ENCODE measurements at places on chromosomes 1 and 21.

- DNase-seq = no peak
Observed at GRCh38 chr1:75542818-75543570, 67.9 kb downstream of the SLC44A5 start.

- DNase-seq = no peak
Observed at GRCh38 chr21:44943686-44944550, 4.1 kb downstream of the SLX9 start.

DNA sequence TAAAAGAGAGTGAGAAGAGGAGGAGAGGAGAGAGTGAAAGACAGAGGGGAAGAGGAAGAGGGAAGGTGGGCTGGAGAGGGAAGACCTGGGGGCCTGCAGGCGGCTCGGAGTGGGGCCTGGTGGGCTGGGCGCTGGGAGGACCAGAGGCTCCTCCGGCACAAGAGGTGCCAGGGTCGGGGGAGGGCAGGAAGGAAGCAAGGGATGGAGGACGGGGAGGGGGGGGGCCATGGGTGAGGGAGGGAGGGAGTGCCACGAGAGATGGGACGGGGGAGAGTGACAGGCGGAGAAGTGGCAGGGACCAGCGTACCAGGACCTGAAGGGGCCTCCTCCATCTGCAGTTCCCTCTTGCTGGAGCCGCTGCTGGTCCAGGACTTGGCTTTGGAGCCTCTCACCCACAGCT is 87.7 kb downstream of the CASZ1 start:
- DNase-seq = no peak

DNA sequence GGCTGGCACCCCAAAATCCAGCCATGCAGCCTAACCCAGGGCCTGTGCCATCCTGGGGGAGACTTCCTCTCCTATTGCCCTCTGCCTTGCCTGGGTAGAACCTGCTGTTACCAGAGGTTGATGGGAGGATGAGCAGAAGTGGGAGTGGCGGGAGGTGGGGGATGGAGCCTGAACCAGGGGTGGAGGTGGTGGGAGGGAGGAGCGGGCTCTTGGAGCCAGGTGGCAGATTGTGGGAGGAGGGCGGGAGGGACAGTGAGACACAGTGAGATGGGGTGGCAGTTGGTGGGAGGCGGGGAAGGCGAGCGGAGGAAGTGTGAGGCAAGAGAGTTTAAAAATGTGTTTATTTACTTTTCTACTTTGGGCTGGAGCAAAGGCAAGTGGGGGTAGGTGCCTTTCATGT is 87.3 kb downstream of the KCNJ6 start:
- peak; percentile 11 for DNase-seq

DNA sequence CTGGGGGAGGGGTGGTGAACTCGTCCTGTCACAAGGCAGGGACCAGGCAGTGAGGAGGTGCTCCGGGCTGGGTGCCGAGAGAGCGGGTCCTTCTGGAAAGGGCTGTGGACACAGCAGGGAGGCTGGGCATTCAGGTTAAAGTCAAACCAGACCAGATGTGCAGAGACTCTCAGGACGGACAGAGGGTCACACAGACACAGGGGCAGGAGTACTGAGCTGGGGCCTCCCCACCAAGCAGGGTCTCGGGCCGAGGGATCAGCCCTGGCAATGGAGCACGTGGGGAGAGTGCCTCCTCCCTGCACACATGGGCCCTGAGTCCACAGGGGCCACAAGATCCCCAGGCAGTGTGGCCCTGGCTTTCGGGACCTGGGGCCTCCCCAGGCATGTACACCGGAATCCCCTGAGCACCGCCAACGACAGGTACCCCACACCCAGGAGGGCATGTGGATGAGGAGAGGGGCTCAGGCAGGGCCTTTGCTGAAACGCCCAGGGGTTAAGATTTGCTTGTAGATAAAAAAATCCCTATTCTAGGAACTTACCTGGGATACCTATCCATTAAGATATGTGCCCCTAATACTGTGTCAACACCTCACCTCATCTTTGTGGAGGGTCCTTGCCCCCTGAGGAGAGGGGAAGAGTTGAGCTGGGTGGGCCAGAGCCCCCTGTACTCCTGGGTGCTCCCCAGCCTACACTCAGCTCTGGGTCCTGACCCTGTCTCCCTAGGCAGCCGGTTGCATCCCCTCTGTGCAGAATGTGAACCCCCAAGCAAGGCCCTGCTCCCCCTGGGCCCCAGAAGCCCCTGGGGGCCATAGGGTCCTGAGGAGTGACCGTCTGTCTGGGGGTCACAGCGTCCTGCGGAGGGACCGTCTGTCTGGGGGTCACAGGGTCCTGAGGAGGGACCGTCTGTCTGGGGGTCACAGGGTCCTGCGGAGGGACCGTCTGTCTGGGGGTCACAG is 46.9 kb upstream of the ADARB1 start:
- no peak for DNase-seq

- DNase-seq = no peak
Observed at GRCh38 chr21:44741921-44742320, 30.5 kb upstream of the TSPEAR start.

- DNase-seq = no peak
Observed at GRCh38 chr1:231139659-231140654, 21.9 kb upstream of the TRIM67 start.

DNA sequence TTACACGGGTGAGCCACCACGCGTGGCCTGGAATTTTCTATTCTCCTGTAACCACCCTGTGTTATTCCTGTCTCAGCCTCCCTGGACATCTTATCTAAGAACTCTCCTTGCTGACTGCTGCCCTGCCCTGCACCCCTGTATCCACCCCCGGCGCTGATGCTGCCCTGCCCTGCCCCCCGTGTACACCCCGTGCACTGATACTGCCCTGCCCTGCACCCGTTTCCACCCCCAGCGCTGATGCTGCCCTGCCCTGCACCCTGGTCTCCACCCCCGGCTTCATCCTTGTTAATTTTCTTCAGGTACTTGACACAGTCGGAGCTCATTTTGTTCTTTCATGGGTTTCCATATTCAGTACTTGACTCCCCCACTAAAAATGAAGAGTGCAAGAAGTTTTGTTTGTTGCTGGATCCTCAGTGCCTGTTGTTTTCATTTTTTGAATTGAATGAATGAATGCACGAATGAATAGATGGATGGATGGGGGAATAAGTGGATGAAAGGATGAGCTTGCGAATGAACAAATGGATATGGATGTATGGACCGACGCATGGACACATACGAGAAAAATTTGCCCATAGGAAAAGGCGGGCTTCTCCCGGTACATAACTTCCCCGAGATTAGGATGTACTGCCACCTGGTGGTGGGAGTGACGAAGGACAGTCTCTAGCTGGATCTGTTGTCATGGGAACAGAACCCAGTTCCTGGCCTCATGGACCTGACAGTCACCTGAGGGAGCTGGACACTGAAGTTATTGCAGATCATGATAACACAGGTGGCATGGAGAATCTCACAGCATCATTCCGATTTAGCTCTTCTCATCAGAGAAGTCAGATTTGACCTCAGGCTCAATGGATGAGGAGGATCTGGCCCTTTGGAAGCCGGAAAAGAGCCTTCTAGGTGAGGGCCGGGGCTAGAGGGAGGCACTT is 14.9 kb downstream of the AADACL4 start:
- peak; percentile 59 for DNase-seq

GRCh38 chr1:233342086-233342485 is 14.6 kb downstream of the MAP3K21 start:
- DNase-seq = no peak

GRCh38 chr1:58981392-58981791 is 197.5 kb upstream of the JUN start:
- DNase-seq = no peak

DNA sequence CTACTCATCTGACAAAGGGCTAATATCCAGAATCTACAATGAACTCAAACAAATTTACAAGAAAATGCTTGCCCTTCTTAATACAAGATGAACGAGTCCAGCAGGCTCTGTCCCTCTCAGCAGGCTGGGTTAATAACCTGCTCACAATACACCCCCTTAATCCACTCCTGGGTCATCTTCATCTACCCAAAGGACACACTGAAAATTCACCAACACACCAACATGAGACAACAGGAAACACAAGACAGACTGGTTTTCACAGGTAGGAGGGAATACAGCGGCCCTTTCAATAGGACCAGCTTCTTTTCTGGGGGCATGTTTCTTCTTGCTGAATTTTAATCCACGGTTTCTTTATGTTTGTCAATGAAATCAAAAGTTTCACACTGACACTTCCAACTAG is 44.6 kb downstream of the SUSD4 start:
- DNase-seq = no peak

DNA sequence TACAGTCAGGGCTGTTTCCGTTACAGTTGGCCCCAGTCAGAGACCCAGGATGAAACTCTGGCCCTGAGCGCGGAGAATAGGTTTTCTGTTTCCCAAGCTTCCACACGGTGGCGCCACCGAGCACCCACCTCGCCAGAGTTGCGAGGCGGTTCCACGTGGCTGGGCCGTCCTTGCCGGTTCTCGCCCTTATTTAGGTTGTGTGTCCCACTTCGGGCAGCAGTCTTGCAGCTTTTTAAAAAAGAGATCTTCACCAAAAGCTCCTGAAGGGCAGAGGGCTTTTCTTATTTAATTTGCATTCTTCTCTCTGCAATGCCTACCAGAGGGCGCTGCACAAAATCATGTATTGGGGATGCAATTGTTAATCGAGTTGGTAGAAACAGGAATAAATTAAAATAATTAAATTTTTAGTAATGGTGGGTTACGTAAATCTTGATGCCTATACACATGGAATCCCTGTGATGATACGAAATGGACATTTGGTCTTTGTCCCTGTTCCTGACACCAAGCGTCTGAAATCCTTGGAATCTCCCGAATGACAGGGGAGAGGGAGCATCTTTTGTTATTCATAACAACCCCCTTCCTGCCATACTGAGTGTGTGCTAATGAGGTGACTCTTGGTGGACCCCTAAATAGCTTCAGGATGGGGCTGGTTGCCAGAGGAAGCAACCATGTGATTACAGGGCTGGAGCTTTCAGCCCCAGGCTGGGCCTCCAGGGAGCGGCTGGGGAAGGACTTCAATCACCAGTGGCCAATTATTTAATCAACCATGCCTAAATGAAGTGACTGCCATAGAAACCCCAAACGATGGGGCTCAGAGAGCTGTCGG is 5.6 kb upstream of the S100A7 start:
- no peak for DNase-seq

- DNase-seq = no peak
Observed at GRCh38 chr1:118122234-118123004, 62.6 kb downstream of the SPAG17 start.

GRCh38 chr1:218531936-218532335 is 186.8 kb downstream of the TGFB2 start:
- no peak for DNase-seq

DNA sequence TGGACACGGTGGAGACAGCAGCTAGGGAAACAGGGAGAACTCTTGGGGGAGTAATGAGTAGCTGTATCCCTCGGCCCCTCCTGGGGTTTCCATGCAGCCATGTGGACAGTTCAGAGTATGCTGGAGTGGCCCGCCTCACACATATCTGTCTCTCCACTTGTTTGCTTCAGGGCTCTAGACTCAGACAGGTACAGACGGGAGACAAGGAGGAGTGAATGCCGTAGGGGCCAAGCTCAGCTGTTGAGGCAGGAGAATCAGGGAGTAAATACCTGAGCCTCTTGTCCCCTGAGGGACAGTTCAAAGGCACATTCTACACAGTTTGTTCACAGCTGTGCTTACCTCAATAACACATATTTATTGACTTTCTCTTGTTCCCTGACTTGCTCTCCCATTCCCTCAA is 7.7 kb upstream of the PTGFRN start:
- no peak for DNase-seq
